NCI-H2171 treated with DMSO at 0.1 percent for 48 hours (cell line): ENCODE measurements at places on chromosomes 13 and 19.
A peak's percentile ranks its signal among the peaks of the same experiment; 100 is the strongest.

DNA sequence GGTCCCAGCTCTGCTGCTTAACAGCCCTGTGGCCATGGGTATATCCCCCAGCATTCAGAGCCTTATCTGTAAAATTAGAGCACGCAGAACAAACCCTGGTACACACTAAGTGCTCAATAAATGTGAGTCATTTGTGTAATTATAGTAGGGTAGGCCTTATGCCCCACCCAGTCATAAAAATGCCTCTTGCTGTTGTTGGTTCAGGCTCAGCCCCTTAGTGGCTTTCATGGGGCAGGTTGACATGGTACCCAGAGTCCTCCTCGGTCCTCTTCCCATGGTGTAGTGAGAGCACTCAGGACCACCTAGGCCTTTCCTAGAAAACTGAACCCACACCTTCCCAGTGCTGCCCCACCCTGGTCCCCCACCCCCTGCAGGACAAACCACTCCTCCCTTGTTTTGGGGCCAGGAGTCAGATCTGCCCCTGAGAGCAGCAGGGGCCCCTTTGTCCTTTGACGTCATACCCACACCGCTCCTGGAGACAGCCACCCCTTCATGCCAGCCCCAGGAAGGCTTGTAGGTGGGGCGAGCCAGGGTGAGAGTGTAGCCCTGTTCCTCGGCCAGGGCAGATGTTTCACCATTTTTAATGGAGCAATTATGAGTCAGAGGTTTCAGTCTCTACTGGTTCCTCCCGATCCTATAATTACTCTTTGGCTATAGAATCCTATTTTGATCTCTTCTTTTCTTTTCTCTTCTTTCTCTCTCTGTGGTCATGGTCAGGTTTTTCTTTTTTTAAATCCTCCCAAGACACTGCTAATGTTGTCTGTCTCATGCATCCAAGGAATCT is 36.8 kb downstream of the ACTN4 start:
- DNase-seq = peak; percentile 33

- DNase-seq = peak; percentile 100
These were observed 527 bp downstream of the CCDC9 start for GRCh38 chr19:47256693-47257410.

GRCh38 chr19:44603201-44603945 is 10.0 kb upstream of the IGSF23 start:
- no peak for DNase-seq

DNA sequence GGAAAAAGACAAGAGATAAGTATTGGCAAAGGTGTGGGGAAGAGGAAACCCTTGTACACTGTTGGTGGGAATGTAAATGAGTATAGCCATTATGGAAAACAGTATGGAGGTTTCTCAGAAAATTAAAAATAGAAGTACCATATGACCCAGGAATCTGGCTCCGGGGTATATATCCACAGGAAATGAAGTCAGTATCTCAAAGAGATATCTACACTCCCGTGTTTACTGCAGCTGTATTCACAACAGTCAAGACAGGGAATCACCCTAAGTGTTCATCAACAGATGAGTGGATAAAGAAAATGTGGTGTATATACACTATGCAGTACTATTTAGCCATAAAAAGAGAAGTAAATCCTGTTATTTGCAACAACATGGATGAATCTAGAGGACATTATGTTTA is 13.5 kb downstream of the KCTD12 start:
- no peak for DNase-seq

DNA sequence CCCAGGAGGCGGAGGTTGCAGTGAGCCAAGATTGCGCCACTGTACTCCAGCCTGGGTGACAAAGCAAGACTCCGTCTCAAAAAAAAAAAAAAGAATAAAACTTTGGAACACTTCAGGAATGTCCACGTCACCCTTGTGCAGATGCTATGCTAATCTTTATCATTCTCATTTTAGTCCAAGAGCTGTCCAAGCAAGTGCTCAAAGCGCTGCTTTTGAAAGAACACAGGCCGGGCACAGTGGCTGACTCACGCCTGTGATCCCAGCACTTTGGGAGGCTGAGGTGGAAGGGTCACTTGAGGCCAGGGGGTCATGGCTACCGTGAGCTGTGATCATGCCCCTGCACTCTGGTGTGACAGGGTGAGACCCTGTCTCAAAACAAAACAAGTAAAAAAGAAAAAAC is 11.1 kb upstream of the UQCR11 start:
- DNase-seq = no peak

DNA sequence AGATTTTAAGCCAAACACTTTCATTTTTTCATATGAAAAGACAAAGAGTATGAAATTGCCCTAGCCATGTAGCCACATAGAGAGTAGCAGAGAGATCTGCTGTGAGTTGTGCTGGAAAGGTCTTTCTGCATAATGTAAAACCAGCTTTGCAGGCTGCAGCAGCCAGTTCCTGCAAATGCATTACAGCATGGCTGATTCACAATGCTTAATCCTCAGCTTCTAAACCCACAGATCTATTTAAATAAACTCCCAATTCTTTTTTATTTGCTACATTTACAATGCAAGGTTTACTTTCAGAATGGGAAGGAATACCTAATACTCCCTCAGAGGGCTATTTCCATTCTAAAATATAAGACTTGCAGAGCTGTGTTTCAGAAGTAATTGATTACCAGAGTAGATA is 185.6 kb upstream of the STARD13 start:
- no peak for DNase-seq

GRCh38 chr13:44317752-44318151 is 55.9 kb upstream of the SERP2 start:
- no peak for DNase-seq

GRCh38 chr19:6971366-6971765 is 49.9 kb downstream of the MBD3L2B start:
- DNase-seq = no peak
